ENCODE measurements at places on chromosomes 1 and 21. TPM values are rescaled to one million over a fixed set of nuclear protein-coding genes. Genes with fewer than 3 reads are reported as not detected.

Gene LIPI
- not detected for total RNA-seq

Gene GJA5
- total RNA-seq, result 0.29 TPM

Gene TNFRSF8
- 1.2 TPM for total RNA-seq

Gene CFHR5
- not detected for total RNA-seq

Gene OR2T29
- total RNA-seq, result not detected

Gene FCN3
- 0.14 TPM for total RNA-seq

Gene TMEM82
- not detected for total RNA-seq

Gene CLIC6
- 8.0 TPM for total RNA-seq

Gene CHIT1
- total RNA-seq, result not detected

Gene MSH4
- 0.08 TPM for total RNA-seq

Gene DYNLT5
- not detected for total RNA-seq
